ENCODE measurements at places on chromosomes 7 and 10. TPM values are rescaled to one million over a fixed set of nuclear protein-coding genes. Genes with fewer than 3 reads are reported as not detected.

The STEAP1B gene
- total RNA-seq = not detected

DNA sequence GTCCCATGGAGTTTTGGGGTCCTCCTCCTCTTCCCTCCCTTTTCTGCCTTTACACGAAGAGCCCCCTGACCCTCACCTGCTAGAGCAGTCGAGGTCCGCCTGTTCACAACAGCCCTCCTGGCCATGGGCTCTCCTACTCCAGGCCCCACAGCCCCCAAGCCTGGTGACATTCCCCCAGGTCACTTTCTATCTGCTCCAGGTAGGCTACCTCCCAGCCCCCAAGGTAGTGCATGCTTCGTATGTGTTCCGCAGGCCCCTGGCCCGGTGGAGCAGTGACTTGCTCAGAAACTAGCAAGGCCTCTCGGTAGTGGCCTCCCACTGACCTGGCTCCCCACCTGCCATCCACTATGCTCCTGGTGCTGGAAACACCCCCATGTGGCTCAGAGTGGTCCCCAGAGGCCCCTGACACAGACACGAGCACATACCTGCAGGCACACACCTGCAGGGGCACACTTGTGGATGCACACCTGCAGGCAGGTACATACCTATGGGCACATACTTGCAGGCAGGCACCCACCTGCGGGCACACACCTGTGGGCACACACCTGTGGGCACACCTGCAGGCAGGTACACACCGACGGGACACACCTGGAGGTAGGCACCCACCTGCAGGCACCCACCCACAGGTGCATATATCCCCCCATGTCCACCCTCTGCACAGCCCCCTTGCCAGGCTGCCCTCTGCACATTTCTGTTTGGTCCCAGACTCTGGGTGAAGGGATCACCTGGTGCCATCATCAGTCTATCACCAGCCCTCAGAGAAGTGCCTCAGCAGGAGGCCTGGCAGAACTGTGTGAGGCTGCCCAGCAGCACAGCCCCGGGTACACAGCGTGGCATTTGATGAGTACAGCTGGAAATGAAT, 322.5 kb downstream of the PTPRN2 start:
- H3K4me3 ChIP-seq = no peak overlapping the region
- no peaks in the 10 kb centered on the region for H3K36me3 ChIP-seq
- no peak overlapping the region for H3K27ac ChIP-seq
- H3K4me1 ChIP-seq = no peaks in the 10 kb centered on the region
- DNase-seq = no peak

DNA sequence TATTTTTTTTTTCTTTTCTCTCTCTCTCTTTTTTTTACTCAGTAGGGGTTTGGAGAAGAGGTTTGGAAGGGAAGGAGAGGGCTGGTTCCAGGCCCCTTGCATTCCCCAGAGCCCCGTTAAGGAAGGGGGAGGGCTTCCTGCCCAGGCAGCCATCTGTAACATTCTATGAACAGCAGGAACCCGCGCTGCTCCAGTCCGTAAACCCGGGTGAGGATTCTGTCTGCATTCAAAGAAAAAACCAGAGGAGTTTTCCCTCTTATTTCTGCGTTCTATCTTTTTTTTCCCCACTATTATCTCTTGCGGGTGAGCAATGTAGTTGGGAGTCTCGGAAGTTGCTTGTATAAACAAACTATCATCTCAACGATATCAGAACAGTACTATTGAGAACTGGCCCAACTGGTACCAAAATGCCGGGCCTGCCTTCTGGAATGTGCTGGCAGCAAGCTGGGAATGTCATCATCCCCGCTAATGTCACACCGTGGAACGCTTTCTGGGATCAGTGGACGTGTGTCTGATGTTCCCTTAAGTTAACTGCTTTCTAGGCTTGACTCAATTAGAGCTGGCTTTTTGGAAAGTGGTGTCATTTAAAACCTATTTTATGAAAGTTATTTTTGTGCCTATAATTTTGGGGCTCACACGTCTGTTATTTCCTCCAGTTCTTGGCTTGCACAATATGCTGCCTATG, 153.1 kb upstream of the MEOX2 start:
- DNase-seq = no peak
- no peaks in the 10 kb centered on the region for H3K4me1 ChIP-seq

The HMX2 gene
- 0.12 TPM for total RNA-seq

GRCh38 chr7:29567174-29567573, 3.5 kb downstream of the PRR15 start:
- peaks cover 88% of the 10 kb centered on the region for H3K27me3 ChIP-seq
- H3K27ac ChIP-seq = no peak overlapping the region

DNA sequence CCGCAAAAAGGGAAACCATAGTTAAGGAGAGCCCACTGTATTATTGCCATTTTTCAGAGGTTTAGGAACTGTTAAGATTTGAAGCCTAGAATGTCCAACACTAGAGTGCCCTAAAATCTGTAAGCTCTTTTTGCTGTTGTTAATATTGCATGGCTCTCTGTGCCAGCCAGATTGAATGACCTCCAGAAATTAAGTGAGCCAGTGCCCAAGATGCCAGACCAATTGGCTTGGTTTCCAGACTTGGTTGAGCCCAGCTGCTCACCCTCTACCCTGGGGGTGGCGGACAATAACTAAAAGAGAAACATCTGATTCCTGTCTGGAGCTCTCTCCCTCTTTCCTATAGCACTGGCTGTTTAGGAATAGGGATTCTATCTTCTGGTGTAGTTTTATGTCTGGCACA, 340.1 kb downstream of the PHF14 start:
- H3K27me3 ChIP-seq = no peaks in the 10 kb centered on the region
- no peaks in the 10 kb centered on the region for H3K4me1 ChIP-seq
- no peak overlapping the region for H3K27ac ChIP-seq
- no peak overlapping the region for H3K4me3 ChIP-seq
- no peaks in the 10 kb centered on the region for H3K36me3 ChIP-seq

- H3K27me3 ChIP-seq = peaks cover 17% of the 10 kb centered on the region
- no peak overlapping the region for H3K4me3 ChIP-seq
- H3K4me1 ChIP-seq = no peaks in the 10 kb centered on the region
- no peak overlapping the region for H3K27ac ChIP-seq
- no peak for DNase-seq
Measured at GRCh38 chr7:113060100-113060499, 26.5 kb downstream of the GPR85 start.
